Gastroesophageal sphincter (tissue), 4 donors: ENCODE measurements at places on chromosomes 7 and 10.

DNA sequence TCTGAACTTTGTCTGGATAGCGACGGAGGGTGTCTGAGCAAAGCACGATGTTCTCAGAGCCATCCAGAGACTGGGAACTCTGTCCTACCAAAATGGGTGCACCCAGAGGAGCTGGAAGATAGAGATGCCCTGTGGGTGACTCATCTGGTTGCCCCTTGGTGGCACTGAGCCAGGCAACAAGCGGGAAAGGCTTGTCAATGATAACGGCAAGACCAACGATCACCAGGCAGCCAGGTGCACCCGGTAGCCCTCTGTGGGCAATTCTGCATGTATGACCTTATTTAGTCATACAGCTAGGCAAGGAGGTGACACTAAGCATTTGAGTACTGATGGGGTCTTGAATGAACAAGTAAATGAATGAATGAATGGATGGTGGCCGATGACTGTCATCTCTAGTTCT, 2.8 kb upstream of the ELN start:
- no peak for ATAC-seq

DNA sequence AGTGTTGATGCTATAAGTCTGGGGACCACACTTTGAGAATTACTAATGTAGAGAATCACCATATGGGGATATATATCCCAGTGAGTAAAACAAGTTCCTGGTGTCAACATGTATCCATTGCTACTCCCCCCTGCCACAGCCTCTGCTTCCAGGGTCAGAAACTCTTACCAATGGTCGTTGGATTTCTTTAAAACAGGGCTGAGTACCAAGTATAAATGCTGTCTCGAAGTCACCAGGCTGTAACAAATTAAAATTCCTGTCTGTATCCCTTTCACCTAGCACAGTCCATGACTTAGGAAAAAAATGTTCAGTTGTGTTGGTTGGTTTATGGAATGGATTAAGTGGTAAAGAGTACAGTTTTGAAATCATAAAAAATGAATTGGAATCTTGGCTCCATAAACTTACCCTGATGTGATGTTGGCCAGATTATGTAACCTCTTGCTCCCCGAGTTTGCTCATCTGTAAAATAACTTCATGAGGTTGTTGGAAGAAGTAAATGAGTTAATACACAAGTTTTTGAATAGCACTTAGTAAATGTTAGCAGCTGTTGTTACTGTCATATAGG, 364.0 kb upstream of the LRGUK start:
- ATAC-seq = no peak

DNA sequence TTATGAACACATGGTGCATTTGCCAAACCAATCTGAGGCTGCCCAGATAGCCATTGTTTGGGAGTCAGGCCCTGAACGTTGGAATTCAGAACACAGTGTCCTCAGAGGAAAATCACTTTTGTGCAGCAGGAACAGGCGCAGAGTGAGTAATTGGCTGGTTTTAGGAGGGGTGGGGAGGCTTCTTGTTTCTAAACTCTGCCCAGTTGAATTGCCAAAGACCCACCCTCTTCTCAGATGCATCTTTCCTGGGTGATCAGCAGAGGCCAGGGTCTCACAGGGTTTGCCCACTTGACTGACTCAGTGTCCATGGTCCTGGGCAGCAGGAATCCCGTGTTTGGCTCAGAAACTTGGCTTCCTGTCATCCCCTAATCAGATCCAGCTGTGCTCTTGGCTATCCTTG, 24.3 kb downstream of the PRLHR start:
- ATAC-seq = peak; percentile 91

GRCh38 chr10:61912981-61913380, 11.5 kb downstream of the ARID5B start:
- ATAC-seq = no peak

- no peak for ATAC-seq
Measured at GRCh38 chr10:95476469-95477174, 84.5 kb downstream of the SORBS1 start.

GRCh38 chr7:107109955-107110354, 58.8 kb upstream of the HBP1 start:
- ATAC-seq = no peak

DNA sequence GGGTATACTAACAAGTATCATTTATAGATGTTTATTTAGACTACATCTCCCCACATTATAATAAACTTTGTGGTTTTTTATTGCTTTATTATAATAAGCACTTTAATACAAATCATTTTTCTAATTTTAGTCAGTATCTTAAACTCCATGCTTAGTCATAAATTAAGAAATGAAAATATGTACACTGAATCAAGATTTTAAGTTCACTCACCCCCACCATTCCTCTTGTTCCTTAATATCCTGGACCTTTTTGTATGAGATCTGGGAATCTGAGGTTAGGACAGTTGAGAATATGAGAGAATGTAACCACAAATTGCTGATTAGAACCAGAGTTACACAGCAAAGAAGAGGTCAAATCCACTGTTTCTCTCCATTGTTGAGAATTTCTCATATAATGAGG, 93.6 kb upstream of the WNT16 start:
- ATAC-seq = no peak

DNA sequence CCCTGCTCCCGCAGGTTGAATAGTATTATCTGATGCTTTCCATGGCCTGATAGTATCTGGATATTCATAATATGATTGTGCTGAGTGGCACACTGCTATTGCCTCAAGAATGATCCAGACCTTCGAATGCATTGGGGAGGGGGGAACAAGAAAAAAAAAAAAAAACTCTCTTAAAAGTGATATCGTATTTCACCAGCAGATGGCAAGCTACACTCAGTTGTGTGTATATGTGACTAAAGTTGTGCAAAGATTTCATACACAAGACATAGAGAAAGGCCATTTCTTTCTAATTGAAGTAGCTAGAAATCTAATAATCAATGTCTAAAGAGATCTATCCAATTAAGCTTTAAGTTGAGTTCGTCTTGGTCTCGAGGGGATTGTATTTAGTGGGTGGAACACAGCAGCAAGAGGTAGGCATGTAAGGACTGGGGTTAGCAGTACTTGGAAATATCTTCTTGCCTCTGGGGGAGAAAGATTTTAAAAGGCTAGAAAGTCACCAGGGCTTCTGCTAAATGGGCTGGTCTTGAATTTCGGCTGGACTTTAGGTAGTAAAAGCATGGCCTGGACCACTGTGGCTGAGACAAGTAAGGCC, 15.3 kb downstream of the SFRP4 start:
- peak; percentile 41 for ATAC-seq

DNA sequence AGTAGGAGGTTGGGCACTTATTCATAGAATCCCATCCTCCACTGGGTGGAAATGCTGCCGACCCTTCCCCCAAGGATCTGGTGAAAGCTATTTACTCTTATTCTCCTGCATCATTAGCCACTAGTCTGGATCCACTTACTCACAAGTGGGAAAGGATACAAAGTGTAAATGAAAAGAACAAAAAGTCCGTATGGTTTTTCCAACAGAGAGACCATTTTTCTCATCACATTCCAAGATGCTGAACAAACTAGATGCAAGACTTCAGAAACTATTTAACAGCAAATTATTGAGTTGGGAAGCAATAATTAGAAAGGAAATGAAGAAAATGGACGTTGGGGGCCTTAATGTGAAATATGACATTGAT, 242.4 kb upstream of the GLI3 start:
- no peak for ATAC-seq

DNA sequence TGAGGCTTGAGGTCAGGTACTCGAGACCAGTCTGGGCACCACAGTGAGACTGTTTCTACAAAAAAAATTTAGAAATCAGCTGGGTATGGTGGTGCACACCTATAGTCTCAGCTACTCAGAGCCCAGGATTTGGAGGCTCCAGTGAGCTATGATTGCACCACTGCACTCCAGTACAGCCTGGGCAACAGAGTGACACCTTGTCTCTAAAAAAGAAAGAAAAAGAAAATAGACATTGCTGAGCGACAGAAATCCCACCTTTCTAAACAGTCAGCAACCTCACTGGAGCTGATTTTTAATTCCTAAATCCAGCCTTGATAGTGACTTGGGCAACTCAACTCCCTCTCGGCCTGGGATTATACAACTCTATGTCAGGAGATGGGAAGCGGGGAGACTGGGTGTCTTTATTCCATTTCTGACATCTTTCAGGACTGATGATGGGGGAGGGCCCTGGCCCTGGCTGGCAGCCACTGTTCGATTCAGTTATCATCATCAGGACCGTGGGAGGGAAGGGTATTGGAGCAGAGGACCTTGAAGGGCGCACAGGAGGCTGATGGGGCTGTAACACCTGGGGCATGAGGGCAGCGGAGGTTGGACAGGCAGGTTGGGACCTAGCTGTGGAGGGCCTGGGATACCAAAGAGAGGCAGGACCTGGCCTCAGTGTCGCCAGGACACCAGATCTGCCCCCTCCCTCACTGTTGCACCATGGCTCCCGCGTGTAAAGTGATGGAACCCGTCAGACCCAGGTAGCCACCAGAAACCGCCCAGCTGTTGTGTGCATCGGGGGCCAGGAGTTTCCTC, 14.7 kb downstream of the HSPB1 start:
- peak; percentile 0 for ATAC-seq

GRCh38 chr10:112052166-112052565, 131.4 kb downstream of the GPAM start:
- no peak for ATAC-seq

DNA sequence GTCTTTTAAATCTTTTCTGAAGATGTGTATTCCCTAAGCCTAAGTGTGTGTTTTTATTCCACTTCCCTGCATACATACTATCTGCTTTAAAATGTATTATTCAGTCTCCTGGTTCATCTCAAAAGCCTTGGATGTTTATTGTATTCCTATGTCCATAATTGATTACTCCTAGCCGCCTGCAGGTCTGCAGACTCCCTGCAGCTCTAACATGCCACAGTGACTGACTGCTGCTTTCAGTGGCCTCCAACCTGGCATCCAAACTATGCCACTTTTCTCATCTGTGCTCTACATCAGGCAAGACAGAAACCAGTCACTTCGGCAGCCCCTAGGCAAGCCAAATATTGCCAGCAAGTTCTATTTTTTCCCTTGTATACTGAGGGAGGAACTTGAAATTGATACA, 81.7 kb downstream of the ABCA13 start:
- ATAC-seq = no peak

GRCh38 chr10:101397140-101397539, 43.2 kb downstream of the BTRC start:
- ATAC-seq = no peak

- no peak for ATAC-seq
Measured at GRCh38 chr10:75546004-75546403, 114.6 kb downstream of the LRMDA start.

- ATAC-seq = peak; percentile 36
Measured at GRCh38 chr7:96823274-96823673, 113.6 kb upstream of the SEM1 start.

GRCh38 chr7:90833443-90833842, 237.3 kb downstream of the CDK14 start:
- no peak for ATAC-seq

GRCh38 chr10:66642217-66642616, 283.6 kb upstream of the LRRTM3 start:
- no peak for ATAC-seq

GRCh38 chr10:119120413-119120867, 16.5 kb downstream of the DENND10 start:
- ATAC-seq = peak; percentile 53

GRCh38 chr7:53070883-53071282, 35.5 kb downstream of the POM121L12 start:
- no peak for ATAC-seq

- no peak for ATAC-seq
Measured at GRCh38 chr10:124660404-124661125, 83.6 kb downstream of the FAM53B start.

GRCh38 chr10:86960863-86961434, 2.5 kb downstream of the SNCG start:
- ATAC-seq = no peak

DNA sequence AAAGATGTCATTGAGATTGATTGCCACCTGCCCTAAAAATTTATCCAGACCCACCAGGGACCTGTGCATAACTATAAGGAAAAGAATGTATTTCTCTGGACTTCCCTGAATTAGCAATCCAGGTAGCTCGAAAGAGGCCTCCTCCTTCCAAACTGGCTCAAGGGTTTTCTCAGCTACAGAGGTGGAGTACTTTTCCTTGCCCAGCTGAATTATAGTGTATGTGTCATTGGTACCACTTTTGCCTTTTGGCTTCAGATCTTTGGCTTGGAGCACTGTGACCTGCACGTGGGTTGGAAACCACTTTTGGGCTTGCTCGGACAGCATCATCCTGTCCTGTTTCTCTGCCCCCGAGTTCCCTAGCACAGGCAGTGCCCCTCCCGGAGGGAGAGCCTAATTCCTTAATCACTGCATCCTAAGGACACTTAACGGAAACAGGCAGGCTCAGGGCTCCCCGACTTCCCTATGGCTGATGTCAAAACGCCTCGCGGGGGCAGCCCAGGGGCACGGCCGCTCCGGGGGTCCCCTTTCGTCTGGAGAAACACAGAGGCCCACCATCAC, 825 bp downstream of the RAB11FIP2 start:
- peak; percentile 42 for ATAC-seq

- no peak for ATAC-seq
Measured at GRCh38 chr10:11263767-11264166, 246.1 kb downstream of the CELF2 start.

DNA sequence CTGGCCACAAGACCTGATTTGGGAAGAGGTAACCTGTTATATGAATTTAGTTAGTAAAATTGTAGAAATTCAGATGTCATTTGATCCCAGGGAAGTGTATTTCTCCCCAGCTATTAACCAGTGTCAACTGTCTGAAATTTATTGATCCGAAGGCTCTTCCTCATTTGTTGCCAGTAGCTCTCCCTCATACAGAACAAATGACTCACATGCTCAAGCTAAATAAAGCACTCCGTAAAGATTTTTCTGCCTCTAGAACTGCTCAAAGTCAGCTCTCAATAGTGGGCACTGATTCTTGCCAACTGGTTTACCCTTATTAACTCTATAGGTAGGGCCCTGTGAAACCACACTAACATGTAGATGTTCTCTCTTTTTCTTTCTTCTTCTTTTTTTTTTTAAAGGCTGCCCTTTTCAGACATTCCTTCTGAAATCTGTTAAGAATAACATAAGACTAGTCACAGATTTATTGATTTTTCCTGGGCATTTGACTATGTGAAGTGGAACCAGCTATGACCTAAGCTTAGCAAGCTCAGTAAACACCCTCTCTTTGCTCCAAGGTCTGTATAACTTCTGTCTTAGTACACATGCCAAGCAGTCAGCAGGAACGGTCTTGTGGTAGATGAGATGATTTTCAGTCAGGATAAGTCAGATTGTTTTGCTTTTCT, 21.8 kb downstream of the RPA3 start:
- ATAC-seq = no peak
